WERI-Rb-1 (cell line): ENCODE measurements at places on chromosomes 2 and 18.

- no peak for DNase-seq
Observed at GRCh38 chr2:55824551-55825096, 99.0 kb downstream of the EFEMP1 start.

DNA sequence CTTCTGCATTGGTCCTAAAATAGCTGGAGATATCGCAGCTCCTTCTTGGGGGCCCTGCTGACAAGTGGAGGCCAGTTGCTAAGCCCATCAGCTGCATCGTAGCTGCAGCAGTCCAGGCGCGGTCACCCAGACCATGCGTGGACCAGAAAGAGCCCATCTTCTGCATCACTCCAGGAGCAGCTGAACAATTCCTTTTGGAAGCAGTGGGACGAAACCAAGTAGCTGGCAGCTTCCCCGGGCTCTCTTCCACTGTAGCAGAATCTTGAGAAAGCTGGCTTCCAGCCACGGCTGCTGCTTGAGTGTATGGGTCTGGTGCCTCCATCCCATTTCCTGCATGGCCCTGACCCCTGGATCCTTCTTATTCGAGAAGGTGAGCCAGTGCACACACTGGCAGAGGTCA, 22.2 kb upstream of the CAB39 start:
- DNase-seq = no peak

DNA sequence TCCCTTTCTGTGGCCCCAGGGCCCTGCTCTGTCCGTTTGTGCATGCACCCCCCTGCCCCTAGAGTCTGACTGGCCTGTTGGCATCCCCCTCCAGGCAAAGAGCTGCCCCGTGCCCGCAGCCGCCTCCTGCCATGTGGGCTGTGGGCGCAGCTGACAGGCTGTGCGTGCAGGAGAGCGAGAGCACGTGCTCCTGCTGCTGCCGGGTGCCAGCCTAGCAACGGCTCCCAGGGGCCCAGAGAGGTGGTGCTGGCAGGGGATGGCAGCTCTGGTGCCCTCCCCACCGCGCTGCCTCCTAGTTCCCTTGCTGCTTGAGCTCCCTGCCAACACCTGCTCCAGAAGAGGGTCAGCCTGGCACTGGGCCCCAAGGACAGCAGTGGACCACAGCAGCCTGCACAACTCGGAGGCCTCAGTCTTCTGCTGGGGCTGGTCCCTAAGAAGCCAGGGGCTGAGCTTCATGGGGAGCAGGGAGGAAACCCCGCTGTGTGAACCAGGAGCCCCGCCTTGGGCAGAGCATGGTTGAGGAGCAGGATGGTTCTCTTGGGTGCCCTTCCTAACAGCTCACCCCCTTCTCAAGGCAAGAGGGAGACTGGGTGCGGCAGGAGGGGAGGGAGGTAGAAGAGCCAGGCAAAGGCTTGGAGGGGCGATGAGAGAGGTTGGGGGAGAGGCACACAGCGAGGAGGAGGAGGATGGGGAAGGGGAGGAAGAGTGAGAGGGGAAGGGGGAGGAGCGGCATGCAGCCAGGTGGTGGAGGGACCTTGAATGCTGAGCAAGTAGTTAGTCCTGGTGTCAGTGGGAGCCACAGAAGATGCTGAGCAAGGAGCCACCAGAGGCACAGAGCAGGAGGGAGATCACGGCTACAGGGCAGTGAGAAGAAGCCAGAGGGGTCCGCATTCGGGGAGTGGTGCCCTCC, 23.8 kb upstream of the PTMA start:
- no peak for DNase-seq

DNA sequence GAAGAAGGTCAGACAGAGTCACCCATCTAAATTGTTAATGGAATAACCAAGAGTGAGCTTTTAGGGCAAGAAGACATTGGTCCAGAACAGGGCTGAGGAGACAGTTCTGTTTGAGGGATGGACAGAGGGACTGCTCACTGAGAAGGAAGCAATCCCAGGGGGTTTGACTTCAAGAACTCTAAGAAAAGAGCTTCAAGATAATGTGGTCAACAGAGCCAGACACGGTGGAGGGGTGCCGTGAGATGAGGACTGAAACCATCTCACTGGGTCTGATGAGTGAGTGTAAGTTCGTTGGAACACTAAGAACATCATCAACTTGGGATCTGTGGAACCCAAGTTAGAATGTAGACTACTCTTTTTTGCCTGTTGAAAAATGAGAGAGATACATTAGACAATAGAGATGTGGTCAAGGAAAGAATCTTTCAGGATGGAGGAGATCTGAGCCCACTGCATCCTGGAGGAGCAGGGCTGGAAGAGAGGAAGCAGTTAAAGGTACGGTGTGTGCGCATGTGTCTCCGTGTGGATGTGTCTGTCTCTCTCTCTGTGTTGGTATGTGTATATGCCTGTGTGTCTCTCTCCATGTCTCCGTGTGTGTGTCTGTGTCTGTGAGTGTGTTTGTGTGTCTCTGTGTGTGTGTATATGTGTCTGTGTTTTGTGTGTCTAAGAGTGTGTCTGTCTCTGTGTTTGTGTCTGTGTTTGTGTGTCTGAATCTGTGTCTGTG, 172.1 kb downstream of the MYCN start:
- DNase-seq = no peak

DNA sequence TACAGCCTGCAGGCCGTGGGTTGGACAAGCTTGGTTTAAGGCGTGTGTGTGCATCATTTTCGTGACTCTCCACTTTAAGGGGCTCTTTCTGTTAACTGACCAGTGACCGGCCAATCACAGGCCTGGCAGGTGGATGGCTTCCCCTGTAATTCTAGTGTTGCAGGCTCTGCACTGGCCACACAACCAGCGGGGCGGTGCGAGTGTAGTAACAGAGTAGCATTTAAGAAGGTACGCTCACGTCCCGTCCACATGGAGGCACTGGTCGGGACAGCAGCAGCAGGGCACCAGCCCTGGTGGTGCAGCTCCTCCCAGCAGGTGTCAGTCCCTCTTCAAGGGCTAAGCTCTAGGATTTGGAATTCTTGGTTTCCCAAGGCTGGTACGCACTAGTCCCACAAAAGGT, 8.0 kb upstream of the ANO7 start:
- DNase-seq = no peak

DNA sequence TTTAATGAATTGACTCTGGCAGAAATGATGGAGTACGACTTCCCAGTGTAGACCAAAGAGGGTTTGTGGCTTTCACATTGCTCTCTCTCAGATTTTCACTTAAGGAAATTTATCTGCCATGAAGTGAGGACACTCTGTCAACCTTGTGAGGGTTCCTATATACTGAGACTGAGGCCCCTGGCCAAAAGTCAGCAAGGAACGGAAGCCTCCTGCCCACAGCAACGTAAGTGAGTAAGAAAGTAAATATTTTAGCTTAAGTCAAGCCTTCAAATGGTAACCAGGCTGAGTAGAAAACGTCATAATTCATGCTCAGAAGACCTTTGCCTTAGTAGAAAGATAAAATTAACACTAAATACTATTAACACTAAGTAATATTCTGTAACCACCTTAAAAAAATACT, 1080.5 kb upstream of the ACVR2A start:
- DNase-seq = no peak

DNA sequence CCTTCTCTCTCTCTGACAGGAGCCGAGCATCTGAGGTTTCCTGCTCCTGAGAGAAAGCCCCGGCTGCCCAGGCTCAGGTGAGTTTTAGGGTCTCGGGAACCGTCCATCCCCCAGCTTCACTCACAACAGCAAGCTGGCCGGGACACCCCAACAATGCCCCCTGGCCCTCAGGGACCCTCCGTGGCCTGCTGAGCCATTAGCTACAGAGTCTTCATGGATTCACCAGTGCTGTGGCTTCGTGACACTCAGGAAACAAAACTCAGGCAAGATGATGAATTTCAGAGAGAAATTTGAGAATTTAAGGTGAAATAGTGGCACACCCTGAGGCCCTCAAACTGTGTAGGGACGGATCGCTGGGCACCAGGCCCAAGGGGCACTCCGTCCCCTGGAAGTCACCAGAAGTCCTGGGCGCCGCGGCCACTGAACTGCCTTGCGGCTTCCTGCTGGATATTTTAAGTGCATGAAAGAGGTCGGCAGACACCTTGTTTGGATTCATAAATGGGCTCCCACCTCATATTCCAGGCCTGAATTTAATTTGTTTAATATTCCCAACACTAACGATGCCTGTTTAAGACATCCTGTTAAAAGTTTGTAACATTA, 368.3 kb upstream of the SALL3 start:
- no peak for DNase-seq

GRCh38 chr2:30577151-30577550, 130.1 kb downstream of the LCLAT1 start:
- peak; percentile 28 for DNase-seq

DNA sequence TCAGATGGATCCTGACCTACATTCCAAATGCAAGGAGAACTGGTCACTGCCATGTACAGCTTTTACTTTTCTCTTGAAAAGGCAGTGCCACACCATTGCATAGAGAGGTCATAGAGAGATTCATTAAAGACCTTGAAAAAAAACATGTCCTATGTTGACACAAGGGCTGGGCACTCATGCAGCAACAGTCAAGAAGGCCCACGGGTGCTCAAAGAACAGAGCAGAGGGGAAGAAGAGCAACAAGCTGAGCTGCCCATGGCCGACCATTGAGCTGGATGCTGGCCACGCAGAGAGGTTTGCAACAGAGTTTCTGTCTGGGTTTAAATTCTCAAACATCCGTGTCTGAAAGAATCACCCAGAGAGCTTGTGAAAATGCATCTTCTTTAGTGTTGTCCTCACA, 99.1 kb downstream of the ADD2 start:
- DNase-seq = no peak

DNA sequence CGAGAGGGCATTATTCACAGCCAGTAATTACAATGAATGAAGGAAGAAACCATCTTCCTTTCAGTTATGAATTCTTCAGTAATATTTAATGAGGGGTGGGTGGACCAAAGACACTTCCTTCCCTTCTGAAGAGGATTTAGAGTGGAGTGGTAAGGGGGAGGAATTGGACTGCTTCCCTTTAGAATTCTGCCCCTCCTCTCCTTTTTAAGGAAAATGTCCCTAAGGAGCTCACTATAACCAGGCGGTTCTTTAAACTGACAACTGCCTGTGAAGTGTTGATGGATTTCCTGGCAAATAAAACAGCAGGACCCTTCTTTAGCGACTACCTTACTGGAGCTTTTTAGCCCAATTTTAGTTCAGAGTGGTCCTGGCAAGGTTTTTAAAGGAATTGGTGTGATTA, 86.4 kb downstream of the LIMS1 start:
- DNase-seq = no peak

GRCh38 chr2:152493945-152494528, 159.1 kb downstream of the FMNL2 start:
- no peak for DNase-seq

- no peak for DNase-seq
Observed at GRCh38 chr18:45871431-45872084, 46.1 kb downstream of the SIGLEC15 start.
